ENCODE measurements at places on chromosomes 7 and 10.

DNA sequence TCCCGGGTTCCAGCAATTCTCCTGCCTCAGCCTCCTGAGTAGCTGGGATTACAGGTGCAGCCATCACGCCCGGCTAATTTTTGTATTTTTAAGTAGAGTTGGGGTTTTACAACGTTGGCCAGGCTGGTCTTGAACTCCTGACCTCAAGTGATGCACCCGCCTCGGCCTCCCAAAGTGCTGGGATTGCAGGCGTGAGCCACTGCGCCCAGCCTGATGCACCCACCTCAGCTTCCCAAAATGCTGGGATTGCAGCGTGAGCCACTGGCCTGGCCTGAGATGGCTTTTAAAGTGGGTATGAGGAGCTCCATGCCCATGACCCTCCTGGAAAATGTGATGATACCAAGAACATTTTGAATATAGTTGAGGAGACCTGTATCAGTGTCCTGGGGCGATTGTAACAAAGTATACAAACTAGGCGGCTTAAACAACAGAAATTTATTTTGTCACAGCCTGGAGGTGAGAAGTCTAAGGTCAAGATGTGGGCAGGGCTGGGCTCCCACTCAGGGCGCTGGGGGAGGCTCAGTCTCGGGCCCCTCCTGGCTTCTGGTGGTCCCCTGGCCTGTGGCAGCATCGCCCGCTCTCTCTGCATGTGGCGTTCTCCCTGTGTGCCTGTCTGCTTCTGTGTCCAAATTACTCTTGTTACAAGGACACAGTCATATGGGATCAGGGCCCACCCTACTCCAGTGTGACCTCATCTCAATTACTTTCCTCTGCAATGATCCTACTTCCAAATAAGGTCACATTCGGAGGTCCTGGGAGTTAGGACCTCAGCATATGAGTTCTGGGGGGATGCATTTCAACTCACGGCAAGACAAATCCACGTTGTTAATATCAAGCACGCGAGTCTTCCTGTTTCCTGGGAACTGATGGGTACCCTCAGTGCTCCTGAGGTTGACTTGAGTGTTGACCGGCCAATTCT lies 108.8 kb downstream of the ACTR3B start:
- DNase-seq = no peak

DNA sequence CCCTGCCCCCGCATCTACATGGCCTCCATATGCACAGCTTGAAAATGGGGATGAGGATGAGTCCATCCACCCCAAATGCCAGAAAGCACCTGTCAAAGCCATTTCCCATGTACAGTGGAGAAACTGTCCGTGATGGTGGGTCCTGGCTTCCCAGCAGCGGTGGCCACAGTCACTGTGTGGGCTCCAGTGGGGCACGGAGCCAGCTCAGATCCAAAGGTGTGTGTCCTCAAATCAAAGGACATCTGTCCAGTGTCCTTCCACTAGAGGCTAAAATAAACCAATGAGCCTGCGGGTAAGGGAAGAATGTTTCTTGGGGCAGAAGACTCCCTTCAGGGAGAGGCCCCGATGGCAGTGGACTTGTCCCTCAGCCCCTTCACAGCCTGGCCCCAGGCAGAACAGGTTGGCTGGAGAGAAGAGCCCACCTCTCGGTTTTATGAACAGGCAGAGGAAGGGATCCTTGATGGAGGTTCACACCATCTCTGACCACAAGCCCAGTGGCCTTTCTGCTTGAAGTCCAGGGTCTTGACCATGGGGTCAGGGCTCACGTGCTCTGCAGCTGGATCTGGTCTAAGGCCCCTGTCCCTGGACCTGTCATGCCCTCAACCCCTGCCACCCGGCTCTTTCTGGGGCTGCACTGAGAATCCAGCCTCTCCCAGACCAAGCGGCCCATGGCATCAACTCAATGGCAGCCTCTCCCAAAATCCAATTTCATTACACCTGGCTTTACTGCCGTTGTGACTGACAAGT lies 106.9 kb downstream of the TCERG1L start:
- DNase-seq = no peak

- DNase-seq = no peak
These were observed 239.7 kb downstream of the CDK14 start for GRCh38 chr7:90835861-90836260.

DNA sequence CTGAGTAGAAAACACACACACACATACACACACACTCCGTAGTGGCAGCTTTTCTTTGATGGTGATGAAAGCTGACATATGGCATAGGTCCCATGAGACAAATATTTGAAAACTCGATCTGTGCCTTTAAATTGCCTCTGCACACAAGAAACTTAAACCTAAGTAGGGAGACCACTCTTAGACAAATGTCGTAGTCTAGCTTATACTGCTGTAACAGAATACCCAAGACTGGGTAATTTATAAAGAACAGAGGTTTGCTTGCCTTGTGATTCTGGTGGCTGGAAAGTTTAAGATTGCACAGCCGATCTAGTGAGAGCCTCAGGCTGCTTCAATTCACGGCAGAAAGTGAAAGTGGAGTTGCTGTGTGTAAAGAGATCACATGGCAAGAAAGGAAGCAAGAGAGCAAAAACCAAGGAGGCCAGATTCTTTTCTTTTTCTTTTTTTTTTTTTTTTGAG lies 489.4 kb upstream of the SORCS1 start:
- no peak for DNase-seq

- no peak for DNase-seq
These were observed 55.9 kb downstream of the SHH start for GRCh38 chr7:155756322-155756721.

- DNase-seq = no peak
These were observed 7.2 kb upstream of the ADAM22 start for GRCh38 chr7:87926581-87927461.

- no peak for DNase-seq
These were observed 42.9 kb upstream of the TMEM168 start for GRCh38 chr7:112833082-112833481.

DNA sequence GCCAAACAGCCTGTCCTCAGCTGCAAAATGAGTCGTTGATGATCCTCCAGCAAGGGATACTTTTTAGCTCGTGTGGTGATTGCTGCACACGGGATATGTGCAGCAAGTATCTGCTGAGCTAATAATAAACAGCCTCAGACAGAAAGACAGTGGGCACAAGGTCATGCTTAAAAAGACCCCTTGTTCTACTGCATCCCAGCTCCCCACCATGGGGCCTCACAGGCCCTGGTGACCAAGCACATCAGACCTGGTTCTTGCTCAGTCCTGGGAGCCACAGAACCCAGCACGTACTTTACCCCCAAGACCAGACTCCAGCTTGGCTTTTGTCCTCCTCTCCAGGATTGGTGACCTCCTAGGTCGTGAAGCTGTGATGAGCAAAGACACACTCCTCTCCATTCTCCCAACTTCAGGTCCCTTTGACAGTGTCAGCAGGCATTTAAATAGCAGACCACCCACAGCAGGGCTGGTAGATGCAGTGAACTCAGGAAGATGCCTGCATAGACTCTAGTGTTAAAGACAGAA lies 50.5 kb downstream of the EGFR start:
- no peak for DNase-seq

DNA sequence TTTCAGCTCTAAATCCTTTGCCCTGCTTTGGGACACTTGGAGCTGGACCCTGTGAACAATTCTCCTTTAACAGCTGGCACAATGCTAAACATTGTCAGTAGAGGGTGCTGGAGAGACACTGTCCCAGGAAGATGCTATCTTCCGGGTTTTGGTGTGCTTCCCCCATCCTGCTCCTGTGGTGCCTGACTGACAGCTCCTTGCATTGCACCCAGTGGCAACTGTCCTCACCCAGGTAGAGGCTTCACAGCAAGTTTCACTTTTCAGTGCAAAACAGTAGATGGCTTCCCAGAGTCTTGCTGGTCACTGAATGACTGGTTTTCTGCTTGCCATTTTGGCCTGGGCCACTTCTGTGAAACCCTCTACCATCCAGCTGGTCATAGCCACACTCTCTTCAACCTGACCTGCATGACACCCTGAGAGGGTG lies 77.3 kb downstream of the CDC14C start:
- no peak for DNase-seq

GRCh38 chr10:91034494-91035159 lies 113.7 kb upstream of the ANKRD1 start:
- DNase-seq = no peak

DNA sequence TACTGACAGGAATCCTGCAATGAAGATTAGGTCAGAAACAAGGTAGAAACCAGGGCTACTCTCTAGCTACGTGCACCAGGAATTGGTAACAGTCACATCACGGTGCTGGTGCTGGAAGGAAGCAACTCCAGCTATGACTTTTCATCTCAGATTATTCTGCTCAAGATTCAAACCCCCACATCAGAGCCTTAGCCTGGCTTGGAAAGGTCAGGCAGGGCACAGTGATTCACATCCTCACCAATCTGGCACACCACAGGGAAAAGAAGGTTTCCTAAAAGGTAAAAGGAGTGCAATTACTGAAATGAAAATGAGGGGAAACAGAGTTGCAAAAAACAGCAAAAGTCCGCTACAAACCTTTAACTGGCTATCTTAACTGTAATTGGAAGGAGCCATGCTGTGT lies 240.2 kb upstream of the NPSR1 start:
- no peak for DNase-seq

DNA sequence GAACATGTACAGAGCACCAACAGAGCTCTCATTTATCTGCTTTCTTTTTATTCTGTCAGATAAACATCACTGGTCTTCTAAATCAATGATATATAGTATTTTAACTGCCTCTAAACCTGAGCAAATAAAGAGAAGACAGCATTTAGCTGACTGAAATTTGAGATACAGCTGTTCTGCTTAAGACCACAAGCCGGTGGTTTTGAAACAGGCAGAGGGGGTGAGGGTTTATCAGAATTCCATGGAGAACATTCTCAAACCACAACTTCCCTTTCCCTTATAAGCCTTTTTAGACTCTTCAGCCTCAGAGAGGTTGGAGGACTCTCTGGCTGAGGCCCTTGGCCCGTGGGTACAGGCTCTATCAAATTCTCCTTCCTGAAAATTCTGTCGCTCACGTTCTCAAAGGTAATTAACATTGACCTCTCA lies 87.4 kb upstream of the RSU1 start:
- DNase-seq = no peak

- no peak for DNase-seq
These were observed 24.9 kb downstream of the CALD1 start for GRCh38 chr7:134804351-134804750.

DNA sequence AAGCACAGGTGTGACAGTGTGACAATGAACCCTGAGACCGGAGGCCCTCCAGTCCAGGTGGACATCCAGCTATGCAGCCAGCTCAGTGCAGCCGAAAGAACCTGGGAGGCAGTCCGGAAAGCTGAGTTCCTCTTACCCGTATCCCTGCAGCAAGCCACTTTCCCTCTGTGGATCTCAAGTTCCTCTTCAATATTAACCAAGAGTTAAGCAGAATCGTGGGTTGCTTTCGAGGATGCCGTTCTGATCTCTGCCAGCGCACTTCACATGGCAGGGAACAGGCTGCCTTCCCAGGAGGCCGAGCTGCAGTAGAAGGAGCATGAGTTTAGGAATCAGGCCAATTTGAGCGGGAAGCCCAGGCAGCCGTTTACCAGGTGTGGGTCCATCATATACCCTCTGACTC lies 591.6 kb downstream of the SDK1 start:
- no peak for DNase-seq

DNA sequence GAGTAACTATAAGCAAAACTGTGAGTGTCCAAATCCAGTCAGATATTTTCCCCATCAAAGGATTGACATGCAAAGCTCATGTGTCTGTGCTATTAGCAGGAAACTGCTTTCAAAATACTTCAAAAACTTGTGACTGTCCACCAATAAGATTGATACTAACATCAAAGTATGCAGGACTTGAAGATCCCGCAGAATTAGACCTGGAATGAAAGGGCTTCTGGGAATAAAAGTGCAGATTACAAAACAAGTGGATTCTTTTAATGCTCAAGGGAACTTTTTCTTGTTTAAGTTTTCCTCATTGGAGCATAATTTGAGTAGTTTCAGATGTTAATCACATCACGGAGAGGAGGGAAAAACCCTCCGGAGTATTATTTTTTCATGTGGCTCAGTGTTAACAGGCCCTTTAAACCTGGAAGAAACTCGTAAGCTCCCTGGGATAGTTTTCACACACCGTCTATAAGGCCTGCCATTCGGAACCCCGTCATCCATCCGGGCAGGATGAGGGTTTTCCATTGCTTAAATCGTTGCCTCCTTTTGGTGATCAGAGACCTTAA lies 33.9 kb upstream of the MKX start:
- no peak for DNase-seq

GRCh38 chr7:12769444-12769843 lies 82.0 kb downstream of the ARL4A start:
- no peak for DNase-seq

DNA sequence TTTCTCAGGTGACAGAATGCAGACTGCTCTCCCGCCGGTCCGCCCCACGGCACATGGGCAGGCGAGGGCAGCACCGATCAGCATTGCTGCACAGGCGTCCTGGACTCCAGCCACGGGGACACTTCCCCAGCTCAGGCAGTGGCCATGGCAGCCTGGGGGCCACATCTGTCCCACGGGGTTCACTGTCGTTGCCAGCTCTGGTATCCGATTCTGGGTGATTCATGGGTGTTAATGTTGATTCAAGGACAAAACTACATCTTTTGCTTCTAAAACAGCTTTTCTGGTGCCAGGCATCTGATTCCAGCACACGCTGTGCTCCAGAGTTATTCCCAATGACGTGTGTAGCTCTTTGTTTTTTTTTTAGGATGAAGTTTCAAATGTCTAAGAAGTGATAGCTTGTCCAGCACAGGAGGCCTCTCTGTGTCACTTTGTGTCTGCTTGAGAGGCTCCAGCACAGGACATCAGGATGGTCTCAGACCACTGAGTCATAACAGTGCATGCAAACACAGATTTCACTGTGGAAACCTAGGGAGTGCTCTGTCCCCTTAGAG lies 218.0 kb downstream of the WDR37 start:
- DNase-seq = no peak

DNA sequence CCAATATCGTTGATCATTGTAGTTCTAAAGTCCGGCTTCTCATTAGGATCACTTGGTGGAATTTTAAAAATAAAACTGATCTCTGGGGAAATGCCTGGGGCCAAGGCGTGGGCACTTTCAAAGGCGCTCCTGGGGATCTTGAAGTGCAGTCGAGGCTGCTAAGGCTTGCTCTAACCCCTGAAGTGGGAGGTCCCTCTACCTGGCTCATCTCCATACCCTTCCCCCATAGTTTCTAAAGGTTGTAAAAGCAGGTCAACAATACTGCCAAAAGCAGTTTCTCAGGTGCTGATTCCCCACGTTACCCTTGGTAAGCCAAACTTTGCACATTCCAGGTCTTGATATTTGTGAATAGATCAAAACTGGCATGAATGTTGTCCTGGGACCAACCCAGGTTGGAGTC lies 79.0 kb upstream of the SP8 start:
- no peak for DNase-seq

GRCh38 chr7:25988640-25989039 lies 163.4 kb upstream of the NFE2L3 start:
- DNase-seq = no peak

DNA sequence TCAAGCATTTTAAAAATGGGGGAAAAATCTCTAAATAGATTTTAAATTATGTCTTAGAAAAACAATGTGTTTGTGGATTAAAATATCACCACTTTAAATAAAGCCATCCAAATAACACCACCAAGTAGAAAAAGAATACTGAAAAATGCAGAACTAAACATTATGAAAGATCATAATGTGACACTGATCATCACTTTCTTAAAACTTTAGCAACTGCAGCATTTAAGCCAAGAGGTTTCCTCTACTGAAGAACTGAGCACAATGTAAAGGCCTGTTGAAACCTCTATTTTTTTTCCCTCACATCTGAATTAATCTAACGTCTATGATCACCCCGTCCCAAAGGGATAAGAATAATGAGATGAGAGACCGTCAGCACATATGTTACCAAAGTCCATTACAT lies 18.6 kb downstream of the MINDY3 start:
- DNase-seq = no peak

GRCh38 chr7:80635533-80635932 lies 2.9 kb upstream of the CD36 start:
- no peak for DNase-seq

- DNase-seq = no peak
These were observed 36.0 kb downstream of the SLK start for GRCh38 chr10:104002911-104003310.

Data from activated gamma-delta T cell (primary cell).